ENCODE measurements at places on chromosomes 1 and 21.
A peak's percentile ranks its signal among the peaks of the same experiment; 100 is the strongest.

GRCh38 chr21:31103571-31104265 is 65.4 kb upstream of the KRTAP19-8 start:
- DNase-seq, result no peak

GRCh38 chr1:155170806-155171205 is 2.3 kb downstream of the KRTCAP2 start:
- no peak for DNase-seq

GRCh38 chr1:6880951-6881690 is 95.9 kb downstream of the CAMTA1 start:
- DNase-seq, result no peak

DNA sequence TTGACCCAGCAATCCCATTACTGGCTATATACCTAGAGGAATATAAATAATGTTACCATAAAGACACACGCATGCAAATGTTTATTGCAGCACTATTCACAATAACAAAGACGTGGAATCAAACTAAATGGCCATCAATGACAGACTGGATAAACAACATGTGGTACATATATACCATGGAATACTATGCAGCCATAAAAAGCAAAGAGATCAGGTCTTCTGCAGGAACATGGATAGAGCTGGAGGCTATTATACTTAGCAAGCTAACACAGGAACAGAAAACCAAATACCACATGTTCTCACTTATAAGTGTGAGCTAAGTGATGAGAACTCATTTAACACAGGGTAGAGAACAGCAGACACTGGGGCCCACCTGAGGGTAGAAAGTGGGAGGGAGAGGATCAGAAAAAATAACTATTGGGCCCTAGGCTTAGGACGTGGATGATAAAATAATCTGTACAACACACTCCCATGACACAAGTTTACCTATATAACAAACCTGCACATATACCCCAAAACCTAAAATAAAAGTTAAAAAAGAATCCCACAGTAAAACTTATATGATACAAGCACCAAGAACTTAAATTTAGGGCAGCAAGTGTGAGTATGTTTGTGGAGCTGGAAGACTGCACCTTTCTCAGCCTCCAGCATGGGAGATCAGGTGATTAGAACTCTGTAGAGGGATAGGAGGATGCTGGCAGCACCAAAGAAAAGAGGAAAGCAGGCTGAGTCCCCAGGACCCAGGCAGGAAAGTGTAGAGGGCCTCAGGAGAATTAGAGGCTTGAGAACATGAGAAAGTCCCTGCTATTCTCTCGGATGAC is 320.8 kb upstream of the USP24 start:
- no peak for DNase-seq

- DNase-seq, result no peak
These were observed 31.1 kb upstream of the UAP1 start for GRCh38 chr1:162530307-162530987.

DNA sequence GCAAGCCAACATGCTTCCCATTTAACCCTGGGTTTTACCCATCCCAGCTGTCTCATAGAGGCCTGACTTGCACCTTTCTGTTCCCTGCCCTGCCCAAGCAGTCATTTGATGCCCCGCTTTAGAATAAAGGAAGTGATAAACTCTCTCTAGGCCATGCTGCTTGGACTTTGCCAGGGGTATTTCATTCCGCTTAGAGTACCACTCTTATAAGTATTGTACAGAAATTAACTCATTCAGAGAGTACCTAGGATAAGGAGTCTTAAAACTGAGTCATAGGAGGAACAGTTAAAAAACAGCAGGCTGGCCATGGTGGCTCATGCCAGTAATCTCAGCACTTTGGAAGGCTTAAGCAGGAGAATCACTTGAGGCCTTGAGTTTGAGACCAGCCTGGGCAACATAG is 21.0 kb upstream of the LYST start:
- no peak for DNase-seq

DNA sequence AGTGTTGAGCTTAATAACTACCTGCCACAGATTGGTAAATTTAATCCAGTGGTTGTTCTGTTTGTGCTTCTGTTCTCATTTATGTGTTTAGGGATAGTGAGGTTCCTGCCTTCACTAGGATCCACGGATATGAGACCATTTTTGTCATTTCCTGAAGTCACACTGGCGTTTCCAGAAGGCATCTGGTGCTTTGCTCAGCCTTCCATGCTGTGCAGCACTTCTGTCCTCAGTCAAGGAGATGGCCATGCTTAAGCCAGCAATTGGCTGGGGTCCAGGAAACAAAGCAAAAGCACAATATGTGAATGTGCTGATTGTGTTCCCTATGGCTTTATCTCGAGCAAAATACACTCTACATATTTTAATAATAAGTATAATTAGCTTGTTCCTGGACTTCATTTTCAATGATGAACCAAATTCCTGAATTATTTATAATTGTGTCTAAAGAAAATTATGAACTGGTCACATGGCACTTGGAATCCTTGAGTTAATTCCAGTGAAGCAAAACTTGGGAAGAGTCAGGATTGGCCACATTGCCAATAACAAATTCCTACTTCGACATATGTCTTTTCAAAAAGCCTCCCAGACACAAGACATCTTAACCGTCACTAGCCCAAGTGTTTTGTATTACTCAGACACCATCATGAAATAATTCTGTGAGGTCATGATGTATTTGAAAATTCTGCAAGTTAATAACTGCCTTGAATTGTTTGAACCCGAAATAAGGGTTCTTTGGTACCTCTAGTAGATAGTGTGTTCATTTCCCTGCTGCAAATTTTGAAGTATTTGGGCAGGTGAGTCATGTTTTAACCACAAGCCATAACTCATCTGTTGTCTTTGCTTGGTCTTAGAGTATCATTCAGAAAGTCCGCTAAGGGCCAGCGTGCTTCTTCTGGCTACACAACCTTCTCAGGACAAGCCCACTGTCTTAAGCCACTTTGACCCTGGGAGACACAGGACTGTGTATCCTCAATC is 412.4 kb downstream of the DISC1 start:
- peak; percentile 19 for DNase-seq

Measured in cerebellar nuclear complex (tissue), 1 donor.